ENCODE measurements at places on chromosomes 3 and 15.

- peak; percentile 62 for DNase-seq
Observed at GRCh38 chr3:45035441-45036301, 9.6 kb downstream of the CLEC3B start.

DNA sequence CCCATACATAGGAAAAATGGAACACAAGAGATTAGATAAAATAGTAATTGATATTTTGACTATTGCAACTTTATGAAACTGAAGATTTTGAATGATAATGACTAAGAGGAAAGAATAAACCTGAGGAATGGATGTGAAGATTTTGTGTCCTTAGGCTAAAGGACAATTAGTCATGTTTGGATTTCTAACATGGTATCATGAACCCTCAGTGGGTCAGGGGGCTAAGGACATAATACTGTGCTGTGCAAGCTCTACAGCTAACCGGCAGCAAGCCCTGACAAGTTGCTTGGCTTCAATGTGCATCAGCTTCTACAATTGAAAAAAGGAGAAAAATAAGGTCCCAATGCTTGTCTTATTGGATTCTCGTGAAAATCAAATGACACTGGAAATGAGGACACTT lies 491.0 kb downstream of the MECOM start:
- DNase-seq = no peak

DNA sequence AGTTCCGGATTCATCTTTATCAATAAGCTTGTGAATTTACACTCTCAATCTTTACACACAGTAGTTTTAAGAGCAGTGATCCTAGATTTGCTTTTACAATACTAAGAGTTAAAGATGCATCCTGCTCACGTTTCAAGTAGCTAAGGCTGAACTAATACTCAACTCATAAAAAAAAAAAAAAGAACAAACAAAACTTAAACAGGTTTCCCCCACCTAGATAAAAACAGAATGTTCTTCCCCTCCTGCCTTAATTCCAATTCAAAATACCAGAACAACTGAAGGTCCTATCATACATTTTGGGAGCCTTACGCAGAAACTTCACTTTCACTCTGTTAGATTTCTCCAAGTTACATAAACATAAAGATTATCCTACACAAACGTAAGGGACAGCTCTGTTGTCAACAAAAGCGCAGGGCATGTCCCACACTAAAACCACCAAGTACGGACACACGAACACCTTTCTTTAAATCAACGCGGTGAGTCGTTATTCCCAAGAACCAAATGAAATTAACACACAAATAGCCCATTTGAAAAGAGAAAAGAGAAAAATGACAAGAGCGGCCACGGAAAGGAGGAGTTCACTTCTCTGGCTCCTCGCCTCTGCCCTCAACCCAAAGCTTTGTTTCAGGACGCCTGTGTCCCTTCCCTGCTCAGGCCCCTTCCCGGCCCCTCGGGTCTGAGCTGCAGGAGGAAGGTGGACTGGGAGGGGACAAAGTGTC lies 941 bp downstream of the CBLB start:
- no peak for DNase-seq

GRCh38 chr3:23820888-23821287 lies 15.1 kb downstream of the UBE2E1 start:
- no peak for DNase-seq

DNA sequence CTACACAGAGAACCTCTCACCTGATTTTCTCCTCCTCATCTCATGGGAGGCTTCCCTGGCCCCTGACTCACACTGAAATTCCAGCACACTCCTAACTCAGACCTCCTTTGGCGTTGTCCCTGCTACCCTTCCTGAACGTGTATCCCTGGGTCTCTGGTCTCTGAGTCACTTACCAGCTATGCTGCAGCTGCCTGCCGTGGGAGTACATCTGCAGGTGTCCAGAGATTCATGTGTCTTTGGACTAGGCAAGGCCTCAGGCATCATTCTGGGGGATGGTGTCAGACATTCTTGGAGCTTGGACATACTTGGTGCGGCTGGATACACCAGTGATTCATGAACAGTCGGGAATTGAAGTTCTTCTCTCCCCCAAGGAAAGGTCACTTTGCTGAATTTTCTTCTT lies 148.8 kb upstream of the TRIM42 start:
- no peak for DNase-seq

GRCh38 chr3:21447476-21448151 lies 303.4 kb downstream of the ZNF385D start:
- DNase-seq = no peak

DNA sequence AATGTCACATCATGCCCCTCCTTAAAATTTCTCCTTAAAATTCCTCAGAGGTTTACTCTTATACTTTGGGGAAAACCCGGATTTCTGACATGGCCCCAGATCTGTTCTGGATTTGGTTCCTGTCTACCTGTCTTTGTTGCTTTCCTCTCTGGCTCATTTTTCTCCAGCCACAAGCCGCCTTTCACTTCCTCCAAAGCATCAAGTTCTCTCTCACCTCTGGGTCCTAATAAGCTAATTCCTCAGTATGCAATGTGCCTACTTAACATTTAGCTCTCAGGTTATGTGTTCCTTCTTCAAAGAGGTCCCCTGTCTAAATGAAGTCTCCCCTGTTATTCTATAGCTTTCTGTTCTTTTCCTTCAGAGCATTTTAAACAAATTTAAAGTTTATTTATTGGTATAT lies 16.1 kb downstream of the HMG20A start:
- no peak for DNase-seq
